ENCODE measurements at places on chromosomes 4 and X.

DNA sequence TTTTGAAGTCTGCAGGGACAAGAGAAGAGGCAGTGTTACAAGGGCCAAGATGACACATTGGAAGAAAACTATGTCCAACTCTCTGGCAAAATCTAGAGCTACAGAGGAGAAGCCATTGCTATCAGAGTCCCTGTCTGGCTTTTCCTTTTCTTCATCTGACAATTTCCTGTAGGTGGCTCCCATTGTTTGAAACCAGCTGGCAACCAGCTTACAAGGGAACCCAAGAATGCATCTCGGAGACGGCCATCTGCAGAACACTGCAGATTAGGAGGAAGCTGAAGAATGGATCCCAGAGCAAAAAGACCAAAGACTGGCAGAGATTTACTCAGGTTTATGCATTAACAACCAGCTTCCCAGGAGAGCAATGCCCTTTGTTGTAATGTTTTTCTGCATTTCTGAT lies 216.2 kb upstream of the CTSO start:
- no peak for DNase-seq

DNA sequence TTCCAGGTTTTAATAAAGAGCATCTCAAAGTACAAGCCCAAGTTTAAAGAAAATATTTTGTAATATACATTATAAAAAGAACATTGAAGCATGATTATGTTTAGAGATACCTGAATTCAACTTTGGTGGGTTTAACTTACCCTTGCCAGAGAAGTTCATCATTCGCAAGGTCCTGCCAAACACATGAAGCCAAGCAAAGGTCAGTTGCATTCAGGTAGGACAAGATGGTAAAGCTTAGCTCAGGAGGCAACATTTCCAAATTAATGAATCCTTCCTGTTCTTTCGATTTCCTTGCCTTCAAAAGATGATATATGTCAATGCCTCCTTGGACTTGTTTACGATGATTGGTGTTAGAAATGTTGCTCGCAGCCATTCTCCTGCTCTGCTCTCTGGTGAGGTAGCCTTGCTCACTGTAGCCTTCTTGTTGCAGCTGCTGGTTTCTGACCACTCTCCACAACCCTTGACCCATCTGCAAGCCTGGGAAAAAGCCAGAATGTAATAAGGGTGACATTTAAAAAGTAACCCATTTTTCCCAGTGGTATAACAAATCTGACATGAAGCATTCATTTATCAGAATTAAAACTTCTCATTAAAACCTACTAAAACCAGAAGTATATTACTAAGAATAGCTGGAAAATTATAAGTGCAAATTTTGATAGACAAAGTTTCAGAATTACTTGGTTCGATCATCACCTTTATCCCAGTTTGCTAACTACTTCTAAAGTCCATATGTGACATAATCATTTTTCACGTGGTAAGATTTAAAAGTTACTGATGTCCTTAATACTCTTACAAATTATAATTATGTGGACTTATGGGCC lies 20.6 kb downstream of the FBXO8 start:
- DNase-seq: no peak

GRCh38 chrX:111520506-111520905 lies 9.1 kb downstream of the SERTM2 start:
- DNase-seq: no peak

- no peak for DNase-seq
Observed at GRCh38 chr4:150123796-150124677, 45.8 kb downstream of the DCLK2 start.

DNA sequence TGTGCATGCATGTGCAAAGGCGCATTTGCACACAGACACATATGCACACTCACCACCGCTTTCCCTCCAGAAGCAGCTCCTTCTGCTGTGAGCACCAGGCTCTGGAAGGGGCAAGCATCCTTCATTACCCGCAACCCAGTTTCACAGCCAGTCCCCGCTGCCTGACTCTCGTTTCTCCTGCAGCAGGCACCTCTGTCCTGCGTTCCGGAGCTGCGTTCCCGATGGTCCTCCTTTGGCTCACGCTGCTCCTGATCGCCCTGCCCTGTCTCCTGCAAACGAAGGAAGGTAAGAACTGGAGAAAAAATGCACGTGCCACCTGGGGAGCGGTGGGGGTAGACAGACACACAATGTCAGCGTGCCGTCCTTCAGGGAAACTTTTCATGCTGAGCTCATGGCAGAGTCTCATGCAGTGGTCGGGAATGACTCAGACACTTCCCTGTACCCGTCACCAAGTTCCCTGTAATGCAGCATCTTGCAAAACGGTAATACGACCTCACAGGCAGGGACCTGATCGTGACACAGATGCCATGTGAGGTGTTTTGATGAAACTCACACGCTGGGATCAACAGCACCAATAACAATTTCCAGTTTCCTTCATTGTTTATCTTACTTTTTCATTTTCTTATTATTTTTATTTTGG lies 5.1 kb downstream of the IL3RA start:
- no peak for DNase-seq

DNA sequence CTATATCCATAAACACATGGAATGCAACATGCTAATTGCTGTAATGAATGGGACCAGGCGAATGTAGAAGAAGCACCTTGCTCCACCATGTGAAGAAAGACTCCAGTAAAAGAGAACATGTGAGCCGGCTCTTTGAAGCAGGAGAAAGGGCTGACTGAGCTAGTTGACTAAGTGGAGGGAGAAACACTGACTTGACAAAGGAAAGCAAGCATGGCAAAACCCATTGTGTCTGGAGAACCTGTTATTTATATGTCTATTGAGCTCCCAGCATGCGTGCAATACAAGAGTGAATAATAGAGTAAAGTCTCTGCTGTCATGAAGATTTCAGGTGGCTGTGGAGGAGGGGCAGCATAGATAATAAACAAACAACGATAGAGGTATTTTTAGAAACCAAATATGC lies 559.9 kb downstream of the RAB28 start:
- no peak for DNase-seq

DNA sequence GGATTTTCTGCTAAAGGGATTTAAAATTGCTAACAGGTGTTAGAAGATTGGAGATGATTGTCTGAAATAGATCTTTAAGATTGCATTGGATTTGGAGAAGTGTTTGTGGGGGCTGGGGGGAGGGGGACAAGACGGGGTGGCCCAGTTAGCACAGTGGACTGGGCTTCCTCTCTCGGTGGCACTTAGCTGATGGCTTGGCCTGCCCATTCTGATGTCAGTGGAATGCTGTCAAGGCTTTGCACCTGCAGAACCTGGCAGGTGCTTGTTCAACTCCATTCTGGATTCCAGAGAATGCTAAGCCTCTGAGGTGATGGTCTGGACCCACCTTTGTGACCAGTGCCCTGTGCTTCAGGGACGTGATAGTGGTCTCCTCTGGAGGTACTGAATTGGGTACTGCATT lies 43.7 kb downstream of the ADD1 start:
- no peak for DNase-seq

- DNase-seq: no peak
Observed at GRCh38 chr4:145061318-145061920, 36.6 kb downstream of the ANAPC10 start.
